ENCODE measurements at places on chromosomes 12 and 14.

DNA sequence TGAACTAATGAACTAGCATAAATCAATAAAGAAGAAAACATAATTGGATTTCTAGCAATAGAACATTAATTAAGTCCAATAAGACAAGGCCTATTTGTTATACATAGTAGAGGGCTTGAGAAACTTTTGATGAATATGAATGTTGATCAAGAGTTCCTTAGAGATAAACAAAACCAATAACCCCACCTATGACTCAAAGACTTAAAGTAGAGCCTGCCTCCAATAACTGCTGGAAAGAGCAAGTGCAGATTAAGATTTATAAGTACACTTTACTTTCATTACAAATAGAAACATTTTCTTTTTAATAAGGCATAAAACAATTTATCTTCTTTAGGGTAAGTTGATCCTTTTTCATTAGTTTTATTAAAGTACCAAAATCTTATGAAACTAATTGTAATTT is 185.7 kb downstream of the SRGAP1 start:
- no peak for DNase-seq

GRCh38 chr14:63745858-63746425 is 18.1 kb upstream of the SGPP1 start:
- DNase-seq: no peak

GRCh38 chr14:32565256-32565655 is 236.2 kb downstream of the AKAP6 start:
- no peak for DNase-seq

DNA sequence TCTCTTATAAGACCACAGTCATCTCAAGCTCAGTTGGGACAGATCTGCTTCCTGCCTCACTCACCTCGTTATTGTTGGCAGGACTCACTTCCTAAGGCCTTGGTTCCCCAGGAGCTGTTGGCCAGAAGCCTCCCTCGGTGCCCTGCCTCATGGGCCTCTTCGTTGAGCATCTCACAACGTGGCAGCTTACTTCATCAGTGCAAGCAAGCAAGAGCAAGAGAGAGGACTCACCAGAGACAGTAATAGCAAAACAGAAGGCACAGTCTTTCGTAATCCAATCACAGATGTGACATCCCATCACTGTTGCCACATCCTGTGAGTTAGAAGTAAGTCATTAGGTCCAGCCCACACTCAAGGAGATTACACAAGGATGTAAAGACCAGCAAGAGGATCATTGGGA is 5.1 kb upstream of the NUMB start:
- no peak for DNase-seq

GRCh38 chr12:132067182-132067581 is 76.9 kb downstream of the DDX51 start:
- no peak for DNase-seq

- DNase-seq: no peak
Observed at GRCh38 chr12:80086025-80086424, 13.3 kb upstream of the OTOGL start.

DNA sequence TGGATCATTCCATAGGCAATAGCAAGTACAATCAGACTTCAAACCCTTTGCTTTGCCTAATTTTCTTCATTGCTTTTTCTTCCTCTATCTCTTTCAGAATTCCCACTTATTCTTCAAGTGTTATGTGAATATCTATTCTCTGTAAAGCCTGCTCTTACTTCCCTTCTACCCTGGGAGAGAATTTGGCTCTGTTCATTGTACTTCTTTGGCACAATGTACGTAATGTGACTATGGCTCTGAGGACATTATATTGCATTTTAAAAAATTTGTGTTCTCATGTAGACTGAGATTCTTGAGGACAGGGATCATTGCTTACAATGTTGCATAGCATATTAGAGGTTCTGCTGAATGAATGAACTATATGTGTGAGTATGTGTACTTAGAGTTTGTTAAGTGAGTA is 16.9 kb upstream of the PRICKLE1 start:
- no peak for DNase-seq

GRCh38 chr12:14264778-14265177 is 100.7 kb upstream of the ATF7IP start:
- DNase-seq: no peak

GRCh38 chr12:81245458-81245857 is 167.6 kb downstream of the ACSS3 start:
- no peak for DNase-seq

- DNase-seq: no peak
Observed at GRCh38 chr12:116210762-116211161, 66.7 kb downstream of the MED13L start.

GRCh38 chr14:103628221-103628683 is 759 bp upstream of the KLC1 start:
- DNase-seq: no peak

GRCh38 chr14:50578433-50578832 is 18.5 kb downstream of the ATL1 start:
- no peak for DNase-seq

- DNase-seq: no peak
Observed at GRCh38 chr12:66066137-66066928, 64.2 kb downstream of the LLPH start.

- DNase-seq: no peak
Observed at GRCh38 chr12:86349196-86349595, 93.0 kb upstream of the MGAT4C start.

- DNase-seq: no peak
Observed at GRCh38 chr14:21428930-21429329, 27.0 kb downstream of the CHD8 start.

GRCh38 chr12:48075832-48076231 is 30.0 kb downstream of the SENP1 start:
- no peak for DNase-seq

- DNase-seq: no peak
Observed at GRCh38 chr12:27012239-27012981, 1.8 kb downstream of the TM7SF3 start.
